ENCODE measurements at places on chromosomes 11 and 22.
A peak's percentile ranks its signal among the peaks of the same experiment; 100 is the strongest.

DNA sequence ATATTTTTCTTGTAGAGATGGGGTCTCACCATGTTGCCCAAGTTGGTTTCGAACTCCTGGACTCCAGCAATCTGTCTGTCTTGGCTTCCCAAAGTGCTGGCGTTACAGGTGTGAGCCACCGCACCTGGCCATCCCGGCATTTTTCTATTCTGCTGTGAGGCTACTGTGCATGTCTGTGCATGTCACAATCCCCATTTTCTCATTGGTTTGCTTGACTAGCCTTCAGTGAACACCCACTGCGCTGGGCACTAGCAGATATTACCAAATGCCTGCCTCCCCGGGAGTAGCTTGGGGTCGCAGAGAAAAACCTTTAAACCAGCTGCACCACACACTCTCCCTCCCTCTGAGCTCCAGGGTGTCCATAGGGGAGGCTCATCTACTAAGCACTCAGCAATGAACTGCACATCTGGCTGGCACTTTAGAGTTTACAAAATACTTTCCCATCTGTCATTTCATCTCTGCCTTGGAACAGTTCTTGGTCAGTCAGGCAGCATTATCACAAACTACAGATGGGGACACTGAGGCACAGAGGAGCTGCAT, 4.9 kb downstream of the CSNK1E start:
- DNase-seq: no peak

- no peak for DNase-seq
Measured at GRCh38 chr11:85472953-85473352, 154.2 kb downstream of the DLG2 start.

DNA sequence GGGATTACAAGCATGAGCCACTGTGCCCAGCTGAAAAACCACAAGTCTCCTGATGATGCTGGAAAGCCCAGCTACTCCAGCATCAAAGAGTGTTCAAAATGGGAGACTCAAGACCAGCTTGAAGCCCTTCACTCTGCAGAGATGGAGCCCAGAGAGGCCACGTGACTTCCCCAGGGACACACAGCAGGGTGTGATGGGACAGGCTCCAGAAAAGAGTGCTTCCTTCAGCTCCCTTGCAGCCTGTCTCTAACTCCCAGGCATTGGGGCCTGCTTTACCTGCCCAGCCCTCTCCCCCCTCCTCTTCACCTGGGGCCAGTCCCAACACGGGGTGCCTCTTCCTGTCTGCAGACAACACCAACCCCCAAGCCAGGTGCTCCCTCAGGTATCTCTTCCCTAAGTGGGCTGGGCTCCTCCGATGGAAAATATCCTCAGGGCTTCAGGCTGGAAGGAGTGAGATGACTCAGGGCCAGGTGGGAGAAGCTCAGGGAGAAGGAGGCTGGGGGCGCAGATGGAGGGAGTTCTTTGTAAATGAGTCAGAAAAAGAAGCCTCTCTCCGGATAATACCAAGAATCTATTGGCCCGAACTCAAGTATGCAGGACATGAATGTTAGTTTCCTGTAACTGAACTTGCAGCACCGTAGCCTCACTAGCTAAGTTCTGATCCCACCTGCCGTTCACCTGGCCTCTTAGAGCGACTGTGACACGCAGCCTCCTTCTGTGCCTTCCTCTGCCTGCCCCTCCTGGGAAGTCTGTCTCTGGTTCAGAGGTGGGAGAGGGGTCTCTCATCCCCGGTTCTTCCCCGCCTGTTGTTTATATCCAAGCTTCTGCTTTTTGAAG, 326.6 kb downstream of the MN1 start:
- peak; percentile 94 for DNase-seq

GRCh38 chr11:103904324-103904667, 132.1 kb upstream of the DDI1 start:
- DNase-seq: no peak

DNA sequence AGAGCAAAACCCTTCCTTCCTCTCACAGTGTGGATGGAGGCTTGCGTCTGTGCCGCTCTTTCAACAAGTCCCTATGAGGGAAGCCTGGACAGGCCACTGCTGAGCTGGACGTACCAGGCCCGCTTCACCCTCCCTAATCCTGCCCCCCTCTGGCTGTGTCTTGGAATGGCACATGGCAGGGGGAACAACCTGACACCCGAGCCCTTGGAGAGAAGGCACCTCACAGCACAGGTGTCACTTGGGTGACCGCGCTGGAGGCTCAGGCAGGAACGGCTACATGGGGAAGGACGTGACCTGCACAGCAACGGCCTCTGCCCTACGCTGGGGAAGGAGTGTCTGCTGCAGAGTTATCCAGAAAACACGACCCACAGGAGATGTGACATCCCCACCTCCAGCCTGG, 11.0 kb downstream of the CARS1 start:
- DNase-seq: no peak

GRCh38 chr11:84830372-84830771, 796.8 kb downstream of the DLG2 start:
- no peak for DNase-seq

DNA sequence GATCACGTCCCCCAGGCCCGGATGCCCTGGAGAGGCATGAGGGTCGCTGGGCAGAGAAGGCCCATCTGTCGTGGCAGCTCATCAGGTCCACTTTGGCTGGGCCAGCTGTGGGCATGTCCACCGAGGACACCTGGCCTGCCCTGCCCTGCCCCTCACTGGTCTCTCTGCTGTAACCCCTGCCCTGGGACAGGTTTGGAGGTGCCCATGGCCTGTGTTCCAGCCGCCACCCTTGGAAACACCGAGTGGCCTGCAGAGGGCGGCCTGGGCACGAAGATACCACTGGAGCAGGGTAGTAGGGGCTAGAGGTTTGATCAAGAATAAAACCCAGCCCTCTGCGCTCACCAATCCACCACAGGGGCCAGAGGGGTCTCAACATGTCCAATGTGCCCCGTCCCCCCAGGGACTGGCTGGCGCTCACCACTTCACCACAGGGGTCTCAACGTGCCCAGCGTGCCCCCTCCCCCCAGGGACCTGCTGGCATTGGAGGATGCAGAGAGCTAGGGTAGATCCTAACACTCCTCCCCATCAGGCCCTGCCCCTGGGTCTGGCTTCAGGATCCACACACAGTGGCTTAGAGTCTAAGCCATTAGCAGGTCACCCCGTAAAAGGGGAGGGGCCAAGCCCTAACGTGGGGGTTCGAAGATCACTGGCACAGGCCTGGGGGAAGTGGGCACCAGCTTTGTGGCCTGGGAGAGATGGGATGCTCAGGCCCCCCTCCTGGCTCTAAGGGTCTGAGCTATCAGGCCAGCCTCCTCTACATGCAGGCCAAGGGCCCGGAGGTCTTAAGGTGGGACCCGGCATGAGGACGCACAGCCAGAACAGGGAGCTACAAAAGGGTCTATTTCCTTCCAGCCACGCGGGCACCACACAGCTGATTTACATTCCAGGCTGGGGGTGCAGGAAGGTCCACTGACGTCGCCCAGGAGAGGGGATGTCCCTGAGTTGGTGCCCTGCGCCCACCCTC, 1.3 kb upstream of the HDAC10 start:
- DNase-seq: peak; percentile 62

DNA sequence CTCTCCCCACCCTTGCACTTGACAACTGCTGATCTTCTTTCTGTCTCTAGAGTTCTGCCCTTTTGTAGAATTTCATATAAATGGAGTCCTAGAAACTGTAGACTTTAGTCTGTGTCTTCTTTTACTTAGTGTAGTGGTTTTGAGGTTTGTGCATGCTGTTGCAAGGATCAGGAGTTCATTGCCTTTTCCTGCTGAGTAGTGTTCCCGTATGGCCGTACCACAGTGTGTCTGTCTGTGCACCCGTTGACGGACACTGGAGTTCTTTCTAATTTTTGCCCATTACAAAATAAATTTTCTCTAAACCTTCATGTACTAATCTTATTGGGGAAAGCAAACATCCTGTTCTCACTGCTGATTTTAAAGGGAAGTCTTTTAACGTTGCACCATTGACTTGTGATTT, 138.1 kb downstream of the TBC1D22A start:
- no peak for DNase-seq

DNA sequence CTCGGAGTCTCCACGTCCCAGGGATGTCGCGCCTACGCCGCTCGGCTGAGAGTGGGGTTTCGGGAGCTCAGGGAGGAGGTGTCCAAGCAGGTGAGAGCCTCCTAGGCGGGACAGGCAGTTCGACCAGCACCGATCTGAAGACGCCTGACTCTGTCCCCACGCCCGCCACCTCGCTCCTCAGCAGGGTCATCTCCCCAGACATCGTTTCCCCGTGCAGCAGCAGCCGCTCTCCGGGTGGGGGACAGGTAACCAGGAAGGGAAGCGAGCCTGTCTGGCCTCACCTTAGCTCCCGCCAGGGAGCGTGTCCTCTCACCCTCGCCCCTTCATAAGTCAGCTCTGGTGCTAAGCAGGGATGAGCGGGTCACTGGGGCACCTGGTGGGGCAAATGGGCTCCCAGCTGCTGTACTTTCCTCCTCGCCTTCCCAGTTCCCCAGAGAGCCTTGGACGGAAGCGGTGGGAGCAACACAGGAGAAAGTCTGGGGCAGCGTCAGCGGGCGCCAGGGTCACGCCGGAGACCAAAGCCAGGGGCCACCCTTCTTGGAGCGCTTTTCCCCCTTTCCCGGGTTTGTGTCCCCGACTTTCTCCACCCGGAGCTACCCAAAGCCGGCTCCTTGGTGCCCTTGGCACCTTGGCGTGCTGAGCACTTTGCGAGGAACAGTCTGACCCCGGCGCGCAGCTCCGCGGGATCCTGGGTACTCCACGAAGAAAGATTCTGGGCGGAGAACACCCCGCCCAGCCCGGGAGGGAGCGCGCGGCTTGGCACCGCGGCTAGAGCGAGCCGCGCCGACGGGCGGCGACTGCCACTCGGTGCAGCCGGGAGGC, 1.6 kb downstream of the SPON1 start:
- no peak for DNase-seq

DNA sequence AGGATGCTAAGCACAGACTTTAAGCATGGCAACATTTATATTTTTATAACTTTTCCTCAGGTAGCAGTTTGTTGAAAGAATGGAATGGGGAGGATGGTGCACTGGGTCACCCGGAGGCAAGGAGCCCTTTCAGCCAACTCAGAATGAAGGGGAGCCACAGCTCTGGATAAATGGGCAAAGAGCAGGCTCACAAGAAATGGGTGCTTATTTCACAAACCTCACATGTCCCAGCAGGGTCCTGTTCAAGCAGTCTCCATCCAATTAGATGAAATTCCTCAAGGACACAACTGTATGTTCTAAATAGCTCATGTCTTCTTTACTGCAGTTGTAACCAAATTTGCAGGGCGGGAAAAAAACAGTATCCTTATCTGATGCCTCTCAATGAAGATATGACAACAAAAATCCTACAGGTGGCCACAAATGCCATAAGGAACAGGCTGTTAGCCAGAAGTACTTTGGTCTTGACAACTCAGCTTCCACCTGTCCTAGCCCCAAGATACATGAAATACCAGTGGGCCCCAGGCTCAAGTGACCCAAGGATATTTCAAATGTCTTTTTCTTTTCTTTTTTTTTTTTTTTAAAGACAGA, 48.2 kb downstream of the MAPK1 start:
- DNase-seq: no peak

GRCh38 chr11:44834846-44835245, 108.1 kb downstream of the TSPAN18 start:
- DNase-seq: no peak

DNA sequence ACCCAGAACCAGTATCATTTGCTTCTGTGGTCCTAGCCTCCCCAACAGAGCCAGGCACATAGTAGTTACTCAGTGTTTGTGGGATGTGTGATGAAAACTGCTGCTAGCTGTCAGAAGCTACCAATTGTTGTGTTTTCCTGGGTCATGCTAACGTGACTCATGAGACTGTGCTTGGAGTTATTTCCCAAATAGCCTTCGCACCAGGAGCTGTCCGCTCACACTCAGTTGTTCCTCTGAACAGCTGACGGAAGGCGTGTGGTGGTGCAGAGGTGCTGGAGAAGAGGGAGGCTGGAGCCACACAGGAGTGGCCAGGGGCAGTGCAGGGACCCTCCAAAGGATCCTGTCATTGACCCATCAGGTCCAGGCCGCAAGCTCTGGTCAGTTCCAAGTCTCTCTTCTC, 53.9 kb upstream of the TBCEL start:
- no peak for DNase-seq

DNA sequence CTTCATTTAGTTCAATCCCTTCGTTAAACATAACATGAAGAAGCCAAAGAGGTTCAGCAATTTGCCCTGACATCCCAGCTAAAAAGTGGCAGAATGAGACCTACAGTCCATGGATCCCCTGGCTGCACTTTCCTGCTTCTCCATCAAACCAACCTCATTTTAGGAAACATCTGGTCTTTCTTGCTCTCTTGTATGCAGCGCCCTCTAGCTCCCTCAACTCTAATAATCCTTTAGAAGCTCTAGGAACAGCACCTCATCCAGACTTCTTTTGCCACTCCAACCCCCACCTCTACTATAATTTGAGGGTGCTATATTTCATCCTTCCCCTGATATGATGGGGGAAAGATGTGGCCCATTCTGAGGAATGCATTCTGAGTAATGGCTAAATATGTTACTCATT, 7.4 kb downstream of the CNTF start:
- peak; percentile 48 for DNase-seq

DNA sequence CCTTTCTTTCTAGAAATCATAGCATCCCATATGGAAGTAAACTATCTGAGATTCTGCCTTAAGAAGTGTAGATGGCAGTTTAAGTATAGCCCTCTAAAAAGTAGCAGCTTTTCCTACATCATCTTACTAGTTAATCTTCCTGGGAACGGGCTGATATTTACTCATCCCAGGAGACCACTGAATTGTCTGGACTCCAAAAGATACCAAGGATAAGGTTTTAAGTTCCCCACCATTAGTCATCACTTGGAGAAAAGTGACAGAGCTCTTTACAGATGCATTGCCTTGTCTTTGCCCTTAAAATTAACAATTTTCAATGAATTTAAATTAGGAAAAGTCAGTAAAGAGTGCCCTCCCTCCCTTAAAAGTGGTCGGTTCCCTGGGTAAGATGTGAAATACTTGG, 129.5 kb downstream of the MAML2 start:
- no peak for DNase-seq

DNA sequence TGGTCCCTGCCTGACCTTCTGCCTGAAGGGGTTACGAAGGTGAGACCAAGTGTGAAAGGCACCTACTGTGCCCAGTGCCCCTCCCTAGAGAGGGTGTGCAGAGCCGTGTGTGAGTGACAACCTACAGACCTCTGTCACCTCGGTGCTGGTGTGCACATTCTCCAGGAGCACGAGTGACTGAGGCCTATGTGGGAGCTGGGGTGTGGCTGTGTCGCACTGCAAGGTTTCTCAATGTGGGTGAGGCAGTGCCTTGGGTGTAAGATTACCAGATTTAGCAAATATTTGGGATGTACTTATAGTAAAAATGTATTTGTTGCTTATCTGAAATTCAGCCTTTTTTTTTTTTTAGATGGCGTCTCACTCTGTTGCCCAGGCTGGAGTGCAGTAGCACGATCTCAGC, 5.6 kb downstream of the STARD10 start:
- DNase-seq: no peak

- DNase-seq: no peak
Measured at GRCh38 chr11:17273211-17273610, 3.3 kb upstream of the NUCB2 start.

- DNase-seq: no peak
Measured at GRCh38 chr22:24594569-24595120, 1.8 kb upstream of the LRRC75B start.

All from trophoblast cell (in vitro differentiated cells and primary cell).